ENCODE measurements at places on chromosomes 2 and 18.

- DNase-seq, result no peak
These were observed 111.1 kb downstream of the PDCL3 start for GRCh38 chr2:100673691-100674485.

- no peak for DNase-seq
These were observed 8.5 kb upstream of the SP140L start for GRCh38 chr2:230318190-230319121.

DNA sequence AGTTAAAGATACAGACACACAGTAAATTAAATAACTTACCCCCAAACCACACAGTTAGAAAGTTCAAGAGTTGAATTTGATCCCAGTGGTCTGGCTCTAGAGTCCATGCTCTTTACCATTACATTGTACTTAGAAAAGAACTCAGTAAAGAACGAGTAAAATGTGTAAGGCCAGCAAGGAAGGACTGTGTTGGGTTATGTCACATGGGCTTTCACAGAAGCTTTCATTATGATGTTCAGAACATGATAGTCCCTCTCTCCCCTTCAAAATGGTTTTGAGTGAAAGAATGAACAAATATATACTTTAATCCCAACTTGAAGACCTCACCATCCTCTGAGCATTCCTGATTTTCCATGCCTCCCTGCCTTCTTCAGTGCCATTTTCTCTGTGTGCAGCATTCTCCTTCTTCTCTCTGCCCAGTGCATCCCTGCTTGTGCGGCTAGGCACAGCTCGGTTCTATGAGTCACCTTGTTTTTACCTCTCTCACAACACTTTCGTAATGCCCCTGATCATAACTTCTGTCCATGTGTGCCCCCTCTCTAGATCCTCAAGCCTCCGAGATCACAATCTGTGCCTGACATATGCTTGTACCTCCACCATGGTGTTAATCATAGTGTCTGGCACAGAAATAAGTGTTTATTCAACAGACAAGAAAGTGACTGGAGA is 22.0 kb downstream of the RASGRP3 start:
- no peak for DNase-seq

- no peak for DNase-seq
These were observed 1695.0 kb upstream of the CELF4 start for GRCh38 chr18:39260565-39260964.

GRCh38 chr2:227597036-227597435 is 1.7 kb upstream of the SCYGR2 start:
- DNase-seq, result no peak

- DNase-seq, result no peak
These were observed 127.8 kb downstream of the MBP start for GRCh38 chr18:77004555-77005380.

- DNase-seq, result no peak
These were observed 202.2 kb downstream of the TCF4 start for GRCh38 chr18:55385770-55386169.

GRCh38 chr18:57404345-57404744 is 30.8 kb upstream of the ONECUT2 start:
- DNase-seq, result no peak

- no peak for DNase-seq
These were observed 25.6 kb downstream of the ANKMY1 start for GRCh38 chr2:240532031-240532775.

GRCh38 chr2:8536686-8537561 is 144.9 kb upstream of the ID2 start:
- DNase-seq, result no peak

DNA sequence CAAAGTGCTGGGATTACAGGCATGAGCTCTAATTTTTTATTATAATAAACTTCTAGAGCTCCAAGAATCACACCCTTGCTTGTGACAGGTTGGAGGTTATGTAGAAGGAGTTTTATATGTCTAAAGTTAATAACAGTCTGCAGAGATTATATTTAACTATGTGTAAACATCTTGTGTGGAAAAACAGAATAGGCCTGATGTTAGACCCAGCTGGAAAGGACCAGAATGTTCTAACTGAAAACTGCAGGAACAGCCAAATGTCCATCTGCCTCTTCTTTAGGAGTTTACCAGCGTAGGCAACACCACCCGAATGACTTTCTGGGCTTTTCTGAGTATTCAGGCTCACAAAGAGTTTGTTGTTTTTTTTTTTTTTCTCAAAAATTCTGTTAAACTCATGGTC is 67.1 kb upstream of the CDCA7 start:
- DNase-seq, result no peak

- no peak for DNase-seq
These were observed 1.7 kb upstream of the EML4 start for GRCh38 chr2:42167458-42167857.

DNA sequence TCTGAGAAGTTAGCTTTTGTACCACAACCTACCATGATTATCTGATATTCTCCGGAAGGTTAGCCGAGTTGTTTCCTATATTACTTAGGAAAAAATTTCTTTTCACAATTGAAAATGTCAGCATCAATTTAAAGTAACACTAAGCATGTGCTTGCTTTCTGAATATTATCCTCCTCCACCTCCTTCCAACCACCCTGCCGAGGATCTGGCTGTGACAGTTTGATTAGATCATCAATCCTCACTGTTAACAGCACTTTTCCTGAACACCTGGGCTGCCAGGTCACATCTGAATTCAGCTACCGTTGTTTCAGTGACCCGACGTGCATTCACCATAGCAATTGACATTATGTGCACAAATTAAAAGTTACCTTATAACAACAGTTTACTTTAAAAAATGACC is 207.0 kb downstream of the ZNF407 start:
- no peak for DNase-seq

GRCh38 chr2:101517758-101518271 is 42.9 kb upstream of the RFX8 start:
- DNase-seq, result no peak

GRCh38 chr2:40199771-40200170 is 252.1 kb downstream of the SLC8A1 start:
- DNase-seq, result no peak

GRCh38 chr2:54639609-54640008 is 83.9 kb upstream of the EML6 start:
- no peak for DNase-seq

- DNase-seq, result no peak
These were observed 276.1 kb downstream of the RIT2 start for GRCh38 chr18:42839408-42839807.

- no peak for DNase-seq
These were observed 31.7 kb downstream of the LPIN2 start for GRCh38 chr18:2981212-2981728.

DNA sequence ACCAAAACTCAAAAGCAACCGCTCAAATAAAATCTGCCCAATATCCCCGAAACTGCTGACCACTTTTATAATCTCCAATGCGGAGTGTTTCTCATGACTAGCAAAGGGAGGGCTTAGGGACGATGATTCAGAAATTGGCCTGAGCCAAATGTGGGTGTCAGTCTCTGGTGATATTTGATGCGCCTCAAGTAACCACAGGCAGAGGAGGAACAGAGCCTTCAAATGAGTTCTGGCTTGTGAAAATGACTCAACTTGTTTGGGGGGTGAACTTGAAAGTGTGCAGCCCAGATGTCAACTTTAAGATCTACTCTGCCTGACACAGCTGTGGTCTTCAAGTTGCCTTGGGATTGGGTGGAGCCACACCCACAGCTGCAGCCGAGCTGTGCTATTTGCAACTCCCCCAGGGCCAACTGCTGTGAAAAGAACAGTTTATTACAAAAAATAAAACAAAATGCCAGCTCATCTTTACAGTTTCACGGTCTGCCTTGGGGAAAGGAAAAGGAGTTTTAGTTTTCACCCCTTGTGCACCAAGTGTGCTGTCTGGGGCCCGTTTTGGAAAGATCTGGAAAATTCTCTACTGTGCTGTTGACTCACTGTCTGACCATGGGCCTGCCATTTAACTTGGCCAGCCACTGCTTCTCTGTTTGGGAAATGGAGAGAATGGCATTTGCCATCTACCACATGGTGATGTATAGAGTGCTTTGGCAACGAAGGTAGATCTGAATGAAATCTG is 222.1 kb downstream of the MTX2 start:
- no peak for DNase-seq

DNA sequence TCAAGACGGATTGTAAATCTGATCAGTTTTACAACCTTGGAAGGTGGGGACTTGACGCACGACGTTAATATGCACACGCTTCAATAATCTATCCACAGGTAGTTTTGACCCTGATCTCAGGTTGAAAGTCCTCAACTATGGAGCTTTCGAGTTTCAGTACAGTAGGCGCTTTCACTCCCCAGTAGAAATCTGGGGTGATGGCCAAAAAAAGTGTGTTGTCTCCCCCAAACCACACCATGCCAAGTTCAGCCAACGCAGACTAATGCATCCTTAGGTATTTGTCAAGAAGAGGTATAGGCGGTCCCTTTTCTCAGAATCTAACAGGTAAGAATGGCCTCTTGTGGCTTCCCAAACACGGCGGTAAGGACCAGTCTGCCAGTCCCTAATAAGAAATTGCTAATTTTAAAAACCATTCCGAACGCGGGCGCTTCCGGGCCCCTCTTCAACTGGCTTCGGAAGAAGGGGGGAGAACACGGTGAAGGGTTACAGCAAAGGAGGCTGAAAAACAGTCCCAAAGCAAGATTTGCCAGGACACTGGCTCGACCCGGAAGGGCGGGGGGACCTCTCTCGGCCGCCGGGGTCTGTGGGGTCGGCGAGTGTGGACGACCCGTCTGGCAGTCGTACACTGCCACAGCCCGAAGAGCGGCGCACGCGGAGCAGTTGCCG is 659 bp downstream of the FAM210A start:
- no peak for DNase-seq

DNA sequence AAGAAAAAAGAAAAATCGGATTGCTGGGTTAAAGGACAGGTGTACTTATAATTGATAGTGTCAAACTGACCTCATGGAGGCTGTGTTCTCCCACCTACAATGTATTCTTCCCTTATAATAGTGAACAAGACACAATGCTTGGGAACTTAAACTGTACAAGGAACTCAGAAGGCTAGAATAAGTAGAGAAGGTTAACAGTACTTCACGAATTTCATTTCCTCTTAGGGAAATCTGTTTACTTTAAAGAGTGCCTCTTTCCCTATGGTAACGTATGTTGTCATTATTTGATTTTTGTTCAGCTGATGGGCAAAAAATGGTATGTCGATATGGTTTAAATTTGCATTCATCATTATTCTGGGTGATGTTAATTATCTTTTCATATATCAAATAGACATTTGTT is 9.2 kb upstream of the HK2 start:
- DNase-seq, result no peak

DNA sequence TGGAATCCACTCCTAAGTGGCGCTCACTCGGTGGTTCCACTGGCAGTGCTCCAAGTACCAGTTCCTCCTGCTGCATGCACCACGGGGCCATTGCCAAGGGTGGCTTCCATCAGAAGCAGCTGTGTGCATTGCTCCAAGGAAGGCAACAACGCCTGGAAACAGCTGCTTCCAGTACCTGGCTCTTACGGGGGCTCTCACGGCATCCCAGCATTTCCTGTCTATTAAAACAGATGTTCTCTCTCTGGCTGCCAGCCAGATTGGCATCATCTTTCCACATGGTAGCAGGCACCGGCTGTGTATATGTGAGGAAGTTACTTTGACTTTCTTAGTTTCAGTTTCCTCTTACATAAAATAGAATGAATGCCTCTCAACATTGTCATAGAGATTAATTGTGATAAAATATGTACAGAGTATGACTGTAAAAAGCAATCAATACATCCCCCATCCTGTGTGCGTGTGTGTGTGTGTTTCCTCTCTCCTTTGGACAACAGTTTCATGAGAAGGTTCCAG is 84.9 kb downstream of the CMPK2 start:
- no peak for DNase-seq
